ENCODE measurements at places on chromosomes 4 and X.

DNA sequence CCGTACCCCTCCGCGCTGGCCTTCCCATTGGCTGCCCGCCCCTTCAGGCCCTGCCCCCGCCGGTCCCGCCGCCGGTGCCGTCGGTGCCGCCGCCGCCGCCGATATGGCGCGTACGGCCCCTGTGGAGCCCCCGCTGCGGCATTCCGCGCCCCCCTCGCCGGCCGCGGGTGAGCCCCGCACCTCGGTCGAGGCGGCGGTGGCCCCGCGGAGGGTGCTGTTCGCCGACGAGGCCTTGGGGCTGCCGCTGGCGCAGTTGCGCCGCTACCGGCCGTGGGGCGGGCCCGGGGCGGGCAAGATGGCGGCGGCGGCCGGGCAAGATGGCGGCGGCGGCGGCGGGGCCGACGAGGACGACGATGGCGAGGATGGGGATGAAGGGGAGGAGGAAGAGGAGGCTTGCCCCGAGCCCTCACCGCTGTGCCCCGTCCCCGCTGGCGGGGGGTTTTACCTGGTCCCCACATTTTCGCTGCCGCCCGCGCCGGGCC lies at the start of gene PPP1R3F:
Gene PPP1R3F, plus strand, starts transcription at position 27 of the 482 bp plus-strand sequence. Its CDS starts 77 bp downstream, at position 104.
- DNase-seq = no peak

- no peak for DNase-seq
Measured at GRCh38 chrX:136126371-136126770, 21.0 kb upstream of the FHL1 start.

DNA sequence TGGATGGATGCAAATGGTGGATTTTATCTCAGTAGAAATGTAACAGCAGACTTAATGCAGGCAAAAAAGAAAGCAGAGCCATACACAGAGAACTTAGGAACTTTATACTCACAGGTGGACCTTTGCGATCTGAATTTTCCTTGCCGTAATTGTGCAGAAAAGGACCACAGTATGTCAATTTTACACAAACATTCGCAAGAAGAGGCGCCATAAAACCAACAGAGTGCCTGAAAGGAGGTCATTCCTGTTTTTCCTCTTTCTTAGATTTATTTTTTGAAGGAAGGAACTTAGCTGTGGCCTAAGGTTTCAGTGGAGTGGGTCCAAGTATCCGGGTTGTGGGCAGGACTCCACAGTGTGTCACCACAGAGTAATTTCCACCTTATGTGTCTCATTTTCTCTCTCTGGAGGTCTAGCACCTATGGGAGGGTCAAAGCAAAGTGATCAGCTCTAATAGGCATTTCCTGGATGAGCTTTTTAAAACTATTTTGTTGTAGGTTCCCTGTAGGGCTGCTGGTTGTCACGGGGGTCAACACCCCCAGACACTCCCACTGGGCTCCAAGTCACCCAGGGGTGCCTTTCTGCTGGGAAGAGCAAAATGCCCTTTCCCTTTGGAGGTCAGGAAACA lies 24.7 kb upstream of the PBDC1 start:
- no peak for DNase-seq

- no peak for DNase-seq
Measured at GRCh38 chr4:89720981-89721380, 116.0 kb downstream of the SNCA start.

GRCh38 chr4:121338518-121338917 lies 42.3 kb downstream of the QRFPR start:
- no peak for DNase-seq

DNA sequence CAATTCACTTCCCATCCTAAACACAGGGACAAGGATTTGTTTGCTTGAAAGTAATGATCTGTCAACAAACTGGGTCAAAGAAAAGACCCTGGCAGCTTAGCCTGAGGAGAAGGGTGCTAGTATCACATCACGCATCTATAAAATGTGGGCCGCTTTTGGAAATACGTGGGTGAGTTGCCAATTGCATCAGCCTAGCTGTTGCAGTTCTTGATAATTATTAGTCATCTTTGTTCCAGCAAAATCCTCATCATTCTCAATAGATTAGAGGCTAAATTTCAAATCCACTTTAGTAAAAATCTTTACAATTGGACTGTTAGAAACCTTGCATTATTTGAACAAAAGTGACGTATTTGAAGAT lies 33.6 kb upstream of the TAPT1 start:
- DNase-seq = no peak

DNA sequence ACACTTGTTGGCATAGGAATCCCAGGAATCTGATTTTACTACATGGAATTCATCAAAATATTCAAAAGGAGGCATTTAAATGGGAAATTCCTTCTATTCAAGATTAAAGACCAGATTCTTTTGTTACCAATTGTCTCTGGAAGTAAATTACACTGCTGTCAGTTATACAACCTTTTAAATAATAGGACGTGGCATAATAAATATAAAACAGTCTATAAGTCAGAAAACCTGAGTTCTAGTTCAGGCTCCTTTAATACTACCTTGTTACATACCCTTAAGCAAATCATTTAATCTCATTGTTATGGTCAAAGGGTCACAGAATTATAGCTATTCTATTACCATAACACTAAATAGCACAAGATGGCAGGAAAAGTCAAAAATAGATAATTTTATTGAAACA lies 18.8 kb downstream of the COL4A6 start:
- DNase-seq = no peak

- DNase-seq = no peak
Measured at GRCh38 chr4:131974730-131975129, 1174.4 kb upstream of the PCDH10 start.

DNA sequence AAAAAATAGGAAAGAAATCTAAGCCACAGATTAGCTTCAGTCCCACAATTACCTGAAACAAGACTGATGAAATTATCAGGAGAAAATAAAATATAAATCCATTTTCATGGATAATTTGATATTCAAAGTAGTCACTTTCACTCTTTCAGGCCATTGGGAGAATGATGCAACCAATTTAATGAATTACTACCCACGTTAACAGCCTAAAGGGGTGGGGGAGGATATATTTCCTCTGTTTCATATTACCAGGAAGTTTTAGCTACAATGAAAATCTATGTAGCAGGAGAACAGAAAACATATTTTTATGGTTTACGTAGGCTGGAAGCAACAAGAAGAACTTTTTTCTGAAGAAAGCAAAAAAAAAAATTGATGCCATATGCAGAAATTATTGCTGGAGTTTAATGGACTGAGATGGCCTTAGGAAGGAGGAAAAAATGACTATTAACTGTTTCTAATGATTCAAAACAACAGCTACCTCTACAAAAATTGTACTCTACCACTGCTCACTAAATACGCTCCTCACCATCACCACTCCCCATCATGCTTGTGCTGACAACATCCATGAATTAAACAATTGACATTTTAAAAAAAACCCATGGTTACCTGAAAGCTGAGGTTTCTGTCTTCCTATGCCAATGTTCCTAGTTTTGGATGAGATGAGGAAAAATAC lies 100.9 kb downstream of the CXXC4 start:
- DNase-seq = no peak

DNA sequence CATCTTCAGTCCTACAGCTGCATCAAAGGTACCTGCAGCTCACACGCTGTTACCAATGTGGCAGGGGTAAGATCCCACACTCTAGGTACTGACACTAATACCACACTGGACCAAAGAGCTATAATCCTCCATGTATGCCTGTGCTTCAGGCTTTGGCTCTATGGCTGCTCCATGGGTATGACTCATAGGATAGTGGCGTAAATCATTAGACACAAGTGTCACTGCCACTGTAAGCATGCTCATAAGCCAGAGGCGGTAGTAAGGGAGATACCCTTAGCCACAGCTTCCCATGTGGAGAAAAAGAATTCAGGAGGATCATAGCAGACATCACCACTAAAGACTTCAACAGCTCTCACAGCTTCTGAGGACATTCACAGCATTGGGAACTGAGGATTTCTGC lies 287.5 kb downstream of the ACTRT1 start:
- DNase-seq = no peak

DNA sequence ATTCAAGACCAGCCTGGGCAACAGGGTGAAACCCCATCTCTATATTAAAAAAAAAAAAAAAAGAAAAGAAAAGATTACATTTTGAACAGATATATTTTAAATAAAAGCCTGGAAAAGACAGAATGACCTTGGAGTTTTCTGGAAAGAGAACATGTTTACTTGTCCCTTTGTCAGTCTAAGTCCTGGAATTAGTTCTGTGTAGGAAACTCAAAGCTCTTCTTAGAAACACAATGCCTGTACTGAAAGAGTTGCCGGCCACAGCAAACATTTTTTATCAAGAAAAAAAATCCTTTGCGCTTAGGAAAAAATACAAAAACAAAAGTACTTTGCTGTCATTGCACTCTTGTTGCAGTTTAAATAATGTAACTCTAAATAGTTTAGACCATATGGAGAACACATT lies 59.6 kb downstream of the SMIM31 start:
- DNase-seq = no peak

DNA sequence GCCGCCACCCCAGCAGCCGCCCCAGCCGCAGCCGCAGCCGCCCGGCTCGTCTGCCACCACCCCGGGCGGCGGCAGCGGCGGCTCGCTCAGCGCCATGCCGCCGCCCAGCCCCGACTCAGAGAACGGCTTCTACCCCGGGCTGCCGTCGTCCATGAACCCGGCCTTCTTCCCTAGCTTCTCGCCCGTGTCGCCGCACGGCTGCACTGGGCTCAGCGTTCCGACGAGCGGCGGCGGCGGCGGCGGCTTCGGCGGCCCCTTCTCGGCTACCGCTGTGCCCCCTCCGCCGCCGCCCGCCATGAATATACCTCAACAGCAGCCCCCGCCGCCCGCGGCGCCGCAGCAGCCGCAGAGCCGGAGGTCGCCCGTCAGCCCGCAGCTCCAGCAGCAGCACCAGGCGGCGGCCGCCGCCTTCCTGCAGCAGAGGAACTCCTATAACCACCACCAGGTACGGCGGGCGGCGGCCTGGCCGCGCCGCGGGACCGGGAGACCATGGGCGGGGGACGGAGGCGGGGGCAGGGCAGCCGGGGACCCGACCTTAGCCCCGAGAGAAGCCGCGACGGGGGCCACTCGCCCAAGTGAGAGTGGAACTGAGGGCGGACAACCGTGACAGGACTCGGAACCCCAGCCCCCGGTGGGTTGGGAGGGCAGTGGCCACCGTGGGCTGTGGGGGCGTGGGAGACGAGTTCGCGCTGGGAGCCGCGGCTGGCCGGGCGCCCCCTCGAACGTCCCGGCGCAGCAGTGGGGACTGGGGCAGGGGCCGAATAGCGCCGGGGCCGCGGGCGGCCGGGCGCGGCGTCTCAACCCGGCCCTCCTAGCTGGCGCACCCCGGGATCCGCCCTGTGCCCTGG lies 1.8 kb downstream of the CPEB2 start:
- DNase-seq = no peak

- peak; percentile 70 for DNase-seq
Measured at GRCh38 chrX:120308959-120309872, 2.0 kb downstream of the TMEM255A start.

- DNase-seq = no peak
Measured at GRCh38 chr4:181757910-181758660, 485.1 kb upstream of the TENM3 start.

DNA sequence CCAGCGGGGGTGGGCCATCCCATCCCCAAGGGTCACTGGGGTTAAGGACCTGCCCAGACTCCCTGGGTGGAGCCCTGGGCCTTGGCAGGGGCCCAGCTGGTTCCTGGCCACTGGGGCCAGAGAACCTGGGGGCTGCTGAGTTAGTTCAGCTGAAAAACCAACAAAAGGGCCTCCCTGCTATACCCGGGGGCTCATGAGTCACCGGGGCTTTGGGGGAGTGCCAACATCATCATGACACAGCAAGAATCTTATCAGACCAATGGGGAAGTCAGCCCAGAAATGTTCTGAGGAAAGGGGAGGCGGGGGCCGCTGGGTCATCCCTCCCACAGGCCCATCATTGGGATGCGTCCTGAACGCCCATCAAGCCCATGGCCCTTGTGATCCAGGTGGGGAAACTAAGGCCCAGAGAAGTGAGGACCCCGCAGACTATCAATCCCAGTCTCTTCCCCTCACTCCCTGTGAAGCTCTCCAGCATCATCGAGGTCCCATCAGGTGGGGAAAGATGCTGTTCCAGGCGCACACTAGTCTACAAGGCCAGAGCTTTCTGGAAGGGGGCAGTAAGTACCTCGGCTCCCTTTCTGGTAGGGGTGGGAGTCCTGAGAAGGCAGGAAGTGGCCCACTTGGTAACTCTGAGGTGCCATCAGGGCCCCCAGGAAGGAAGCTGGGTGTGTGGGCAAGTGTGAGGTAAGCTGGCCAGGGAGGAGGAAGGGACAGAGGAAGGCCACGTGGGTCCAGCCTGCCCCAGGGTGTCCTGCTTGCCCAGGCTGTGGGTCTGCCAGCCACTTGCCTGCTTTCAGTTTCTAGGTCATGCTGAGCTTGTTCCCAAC lies 4.5 kb downstream of the G6PD start:
- no peak for DNase-seq

GRCh38 chr4:56971383-56971782 lies 6.0 kb downstream of the NOA1 start:
- no peak for DNase-seq

DNA sequence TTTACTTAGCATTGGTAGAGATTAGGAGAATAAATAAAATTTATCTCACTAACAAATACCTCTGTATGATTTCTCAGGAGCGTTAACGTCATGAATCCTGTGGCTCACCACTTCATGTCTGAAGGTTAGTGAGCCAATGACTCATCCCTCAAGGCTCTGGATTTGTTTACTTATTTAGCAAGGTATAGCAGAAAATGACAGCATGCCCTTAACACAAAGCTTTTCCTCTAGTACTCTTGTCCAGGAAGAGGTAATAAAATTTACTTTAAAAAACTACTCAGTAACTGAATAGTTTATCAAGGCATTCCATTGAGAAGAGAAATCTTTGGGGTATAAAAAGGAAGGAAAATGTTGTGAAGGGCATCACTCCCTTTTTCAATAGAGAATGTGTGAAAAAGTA lies 823.8 kb downstream of the CCSER1 start:
- DNase-seq = no peak

DNA sequence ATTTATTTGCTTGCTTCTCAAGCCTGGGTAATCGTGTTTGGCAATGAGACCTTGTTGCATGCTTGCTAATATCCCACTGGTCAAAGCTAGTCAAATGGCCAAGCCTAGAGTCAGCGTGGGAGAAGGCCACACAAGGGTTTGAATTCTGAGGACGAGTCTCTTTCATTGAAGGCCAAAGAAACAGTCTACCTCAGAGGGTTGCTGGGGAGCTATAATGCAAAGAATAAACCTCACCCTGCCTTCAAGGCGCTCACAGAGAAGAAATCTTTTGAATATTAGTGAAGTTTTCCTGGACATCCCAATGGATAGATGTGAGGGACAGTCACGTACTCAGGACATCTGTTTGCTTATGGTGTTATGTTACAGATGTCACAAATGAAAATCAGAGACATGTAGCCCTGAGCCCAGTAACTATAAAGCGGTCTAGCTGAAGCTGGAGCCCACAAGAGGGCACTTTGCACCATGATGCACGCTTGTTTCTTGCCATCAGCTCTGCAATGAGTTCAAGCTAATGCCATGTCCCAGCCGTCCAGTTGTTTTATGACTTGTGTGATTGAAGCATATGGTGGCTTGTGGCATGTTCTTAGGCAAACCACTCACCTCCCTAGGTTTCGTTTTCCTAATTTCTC lies 1.1 kb upstream of the TLR3 start:
- DNase-seq = peak; percentile 34

GRCh38 chrX:110409925-110410324 lies 51.3 kb downstream of the RTL9 start:
- DNase-seq = no peak

- DNase-seq = no peak
Measured at GRCh38 chr4:5884796-5885195, 8.1 kb downstream of the CRMP1 start.

Data from NCI-H2107 (cell line).